Stimulated activated CD4-positive, alpha-beta T cell treated with anti-CD3 and anti-CD28 coated beads, Interleukin-12 subunit alpha, Interleukin-12 subunit beta, amount 100 ng/mL, for 4 hours (primary cell): ENCODE measurements at places on chromosomes 2 and 18.

DNA sequence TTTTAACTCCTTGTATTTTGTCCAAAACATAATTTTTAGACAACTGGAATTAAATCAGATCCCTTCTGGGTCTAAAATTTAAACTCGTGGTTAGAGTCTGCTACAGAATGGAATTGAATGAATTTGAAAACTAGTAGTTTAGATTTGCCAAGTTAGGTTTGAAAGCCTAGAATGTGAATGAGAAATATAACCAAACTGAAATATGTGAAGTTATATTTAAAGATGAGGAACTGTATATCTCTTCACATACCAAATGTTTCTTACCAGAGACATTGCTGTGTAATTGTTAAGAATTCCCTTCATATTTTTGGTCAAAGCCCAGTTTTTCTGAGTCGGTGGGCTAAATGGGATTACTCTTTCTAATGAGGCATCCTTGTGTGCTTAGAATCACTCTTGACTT is 74.2 kb downstream of the LPIN1 start:
- DNase-seq, result no peak

GRCh38 chr2:152031747-152032306 is 67.0 kb downstream of the CACNB4 start:
- DNase-seq, result no peak

DNA sequence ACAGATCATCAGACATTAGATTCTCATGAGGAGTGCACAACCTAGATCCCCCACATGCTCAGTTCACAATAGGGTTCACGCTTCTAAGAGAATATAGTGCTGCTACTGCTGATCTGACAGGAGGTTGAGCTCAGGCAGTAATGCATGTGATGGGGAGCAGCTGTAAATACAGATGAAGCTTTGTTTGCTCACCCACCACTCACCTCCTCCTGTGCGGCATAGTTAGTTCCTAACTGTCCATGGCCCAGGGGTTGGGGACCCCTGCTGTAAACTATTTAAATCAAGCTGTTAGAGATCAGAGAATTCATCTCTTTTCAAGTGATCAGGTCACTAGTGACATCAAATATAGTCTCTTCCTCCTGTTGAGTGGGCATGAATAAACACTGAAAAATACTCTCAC is 88.8 kb upstream of the ACVR2A start:
- DNase-seq, result no peak

DNA sequence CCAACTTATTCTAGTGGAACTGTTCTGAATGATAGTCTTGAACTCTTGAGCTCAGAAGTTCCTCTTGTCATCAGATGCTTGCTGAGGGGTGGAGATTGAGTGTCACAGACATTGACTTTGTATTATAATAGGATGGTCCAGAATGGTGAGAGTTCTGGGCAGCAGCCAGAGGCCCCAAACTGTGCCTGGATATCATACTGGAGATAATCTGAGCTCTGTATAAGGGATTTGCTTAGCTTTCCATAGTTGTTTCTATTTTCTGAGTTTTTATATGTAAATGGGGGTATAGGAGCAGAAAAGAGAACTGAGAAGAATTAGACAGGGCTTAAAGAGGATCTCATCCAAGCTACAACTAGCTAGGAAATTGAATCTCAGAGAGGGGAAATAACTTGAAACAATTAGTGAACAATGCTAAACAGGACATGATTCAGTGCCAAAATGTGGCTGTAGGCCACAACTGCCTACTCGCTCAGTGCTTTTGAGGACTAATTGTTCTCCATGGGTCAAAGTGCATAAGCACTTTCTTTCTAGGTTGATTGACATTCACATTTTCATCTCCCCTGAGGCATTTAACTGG is 10.1 kb upstream of the LCLAT1 start:
- DNase-seq, result no peak

GRCh38 chr2:190127651-190128050 is 65.1 kb upstream of the MSTN start:
- DNase-seq, result no peak

GRCh38 chr2:26685341-26685740 is 7.2 kb upstream of the KCNK3 start:
- no peak for DNase-seq

GRCh38 chr18:49798001-49798400 is 15.3 kb downstream of the ACAA2 start:
- no peak for DNase-seq

- DNase-seq, result no peak
These were observed 4.4 kb downstream of the NEB start for GRCh38 chr2:151729837-151730236.

- DNase-seq, result no peak
These were observed 9.5 kb upstream of the INSIG2 start for GRCh38 chr2:118078734-118079133.

DNA sequence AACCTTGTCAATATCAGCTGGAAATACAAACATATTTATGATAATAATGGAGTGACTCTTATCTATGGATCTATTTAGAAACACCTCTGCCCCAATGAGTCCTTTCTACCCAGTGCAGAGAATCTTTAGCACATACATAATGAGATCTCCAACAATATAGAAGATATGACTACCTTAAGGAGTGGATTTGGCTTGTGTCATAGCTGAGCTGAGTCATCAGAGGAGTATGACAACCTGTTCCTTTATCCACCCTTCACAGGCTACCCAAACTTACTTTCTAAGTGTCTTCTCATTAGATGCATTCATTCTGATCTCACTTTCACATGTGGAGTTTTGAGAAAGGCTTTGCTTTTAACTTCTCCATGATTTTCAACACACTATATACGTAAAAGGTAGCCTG is 1218.9 kb downstream of the DSC3 start:
- no peak for DNase-seq

GRCh38 chr2:122203523-122203922 is 448.1 kb downstream of the TSN start:
- DNase-seq, result no peak

- no peak for DNase-seq
These were observed 42.4 kb upstream of the EFEMP1 start for GRCh38 chr2:55965966-55966365.

DNA sequence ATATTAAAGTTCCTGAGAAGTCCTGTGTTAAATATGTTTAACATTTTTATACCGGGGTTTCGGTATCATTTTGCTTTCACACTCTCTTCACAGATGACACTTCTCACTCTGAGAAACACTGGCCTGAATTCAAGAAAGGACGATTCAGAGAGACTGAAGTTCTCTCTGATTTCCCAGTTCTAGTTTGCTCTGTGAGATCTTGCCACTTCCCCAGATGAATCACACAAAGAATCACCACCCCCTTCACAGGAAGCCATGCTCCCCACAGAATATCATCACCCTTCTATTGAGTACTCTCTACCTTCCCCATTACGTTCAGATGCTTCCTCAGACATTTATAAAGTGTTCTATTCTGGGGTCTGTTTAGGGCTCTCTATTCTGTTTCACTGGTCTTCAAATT is 16.1 kb upstream of the CD207 start:
- DNase-seq, result no peak

GRCh38 chr2:227326783-227327182 is 1.7 kb downstream of the MFF start:
- no peak for DNase-seq

DNA sequence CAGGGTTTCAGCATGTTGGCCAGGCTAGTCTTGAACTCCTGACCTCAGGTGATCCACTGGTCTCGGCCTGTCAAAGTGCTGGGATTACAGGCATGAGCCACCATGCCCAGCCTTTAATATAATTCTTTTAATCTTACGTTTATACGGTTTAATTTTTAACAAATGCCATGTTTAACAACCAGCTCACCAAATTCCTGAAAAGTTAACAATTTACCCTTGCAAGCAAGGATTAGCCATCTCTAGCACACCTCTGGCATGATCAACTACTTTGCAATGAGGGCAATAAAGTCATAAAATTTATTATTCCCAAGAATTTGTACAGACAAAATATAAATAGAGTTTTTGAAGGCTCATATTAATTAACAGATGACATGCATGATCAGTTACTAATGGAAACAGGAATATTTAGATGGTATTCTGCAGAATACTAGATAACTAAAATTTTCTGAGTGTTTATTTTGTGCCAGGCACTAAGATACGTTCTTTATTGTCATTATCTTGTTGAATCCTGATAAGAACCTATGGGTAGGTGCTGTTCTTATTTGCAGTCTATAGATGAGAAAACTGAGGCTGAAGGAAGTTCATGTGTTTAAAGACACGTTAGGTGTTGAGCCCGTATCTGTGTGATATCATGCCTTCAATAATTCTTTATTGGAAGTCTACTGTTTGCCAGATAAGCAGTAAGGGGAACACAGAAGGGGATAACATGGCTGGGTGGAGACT is 190.1 kb downstream of the CDCA7 start:
- no peak for DNase-seq

GRCh38 chr2:1203772-1204171 is 209.5 kb upstream of the TPO start:
- no peak for DNase-seq

GRCh38 chr2:145652571-145653545 is 1132.9 kb upstream of the ZEB2 start:
- DNase-seq, result no peak

DNA sequence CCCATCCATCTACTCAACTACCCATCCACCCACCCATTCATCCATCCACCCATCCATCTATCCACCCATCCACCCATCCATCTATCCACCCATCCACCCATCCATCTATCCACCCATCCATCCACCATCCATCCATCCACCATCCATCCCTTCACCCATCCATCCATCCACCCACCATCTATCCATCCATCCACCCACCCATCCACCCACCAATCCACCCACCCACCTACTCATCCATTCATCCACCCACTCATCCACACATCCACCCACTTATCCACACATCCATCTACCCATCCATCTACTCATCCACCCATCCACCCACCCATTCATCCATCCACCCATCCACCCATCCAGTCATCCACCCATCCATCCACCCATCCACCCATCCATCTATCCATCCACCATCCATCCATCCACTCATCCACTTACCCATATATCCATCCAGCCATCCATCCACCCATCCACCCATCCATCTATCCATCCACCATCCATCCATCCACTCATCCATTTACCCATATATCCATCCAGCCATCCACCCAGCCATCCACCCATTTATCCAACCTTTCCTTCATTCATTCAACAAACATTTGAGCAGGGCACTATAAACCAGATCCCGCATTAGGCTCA is 2.1 kb upstream of the NGEF start:
- no peak for DNase-seq

- no peak for DNase-seq
These were observed 122.5 kb downstream of the PLEKHM3 start for GRCh38 chr2:207902821-207903220.

DNA sequence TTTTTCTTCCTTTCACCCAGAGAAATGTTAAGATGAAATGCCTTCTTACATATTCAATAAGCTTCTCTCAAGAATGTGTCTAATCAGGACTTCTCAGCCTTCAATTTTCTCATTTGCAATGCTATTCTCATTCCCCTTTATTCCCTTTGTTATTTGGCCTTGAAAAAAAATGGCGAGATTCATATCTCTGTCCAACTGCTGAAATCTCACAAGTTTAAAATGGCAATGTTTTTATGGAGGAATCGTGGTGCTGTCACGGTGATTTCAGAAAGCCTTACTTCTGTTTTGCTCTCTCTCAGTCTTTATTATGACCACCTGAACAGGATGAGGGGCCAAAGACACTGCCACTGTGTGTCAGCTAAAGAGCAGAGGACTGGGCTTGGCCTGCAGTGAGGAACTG is 928.5 kb downstream of the DCC start:
- DNase-seq, result no peak

GRCh38 chr2:62578803-62579640 is 73.0 kb upstream of the TMEM17 start:
- DNase-seq, result no peak

GRCh38 chr18:14000884-14001283 is 85.5 kb upstream of the MC2R start:
- DNase-seq, result no peak

GRCh38 chr18:3995476-3996102 is 459.5 kb downstream of the DLGAP1 start:
- DNase-seq, result peak; percentile 41
